Suprapubic skin (tissue), 4 donors: ENCODE measurements at places on chromosomes 7 and 10.
A peak's percentile ranks its signal among the peaks of the same experiment; 100 is the strongest.

GRCh38 chr7:8382004-8382730, 51.2 kb upstream of the NXPH1 start:
- DNase-seq = no peak

DNA sequence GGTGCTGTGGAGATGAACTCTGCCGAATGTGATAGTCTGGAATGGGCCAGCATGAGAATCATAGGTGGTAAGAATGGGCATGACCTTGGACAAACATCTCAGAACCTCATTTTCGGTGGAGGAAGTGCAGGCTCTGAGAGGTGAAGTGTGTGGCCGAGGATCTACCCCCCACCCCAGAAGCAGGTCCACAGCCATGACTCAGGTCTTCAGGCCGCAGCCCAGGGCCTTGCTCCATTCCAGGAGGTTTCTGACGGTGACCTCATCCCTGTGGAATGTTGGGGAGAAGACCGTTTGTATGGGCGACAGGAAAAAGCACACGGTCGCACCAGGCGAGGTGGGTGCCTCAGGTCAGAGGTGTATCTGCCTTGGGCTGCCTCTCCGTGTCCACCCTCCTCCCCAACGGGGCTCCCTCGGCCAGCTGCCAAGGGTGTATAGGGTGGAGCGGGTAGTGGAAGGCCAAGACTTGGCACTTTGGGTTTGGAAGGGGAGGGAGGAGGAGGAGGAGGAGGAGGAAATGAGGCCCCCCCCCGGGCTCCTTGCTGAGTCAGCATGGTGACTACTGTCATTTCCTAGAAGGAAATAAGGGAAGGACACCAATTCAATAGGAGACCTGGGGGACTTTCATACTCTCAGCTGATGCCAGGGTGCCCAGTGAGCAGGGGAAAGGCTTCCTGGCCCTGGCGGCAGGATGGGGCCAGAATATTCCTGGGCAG, 168.0 kb upstream of the RHEB start:
- DNase-seq = peak; percentile 87

GRCh38 chr10:126101736-126102135, 205.4 kb downstream of the FANK1 start:
- DNase-seq = no peak

DNA sequence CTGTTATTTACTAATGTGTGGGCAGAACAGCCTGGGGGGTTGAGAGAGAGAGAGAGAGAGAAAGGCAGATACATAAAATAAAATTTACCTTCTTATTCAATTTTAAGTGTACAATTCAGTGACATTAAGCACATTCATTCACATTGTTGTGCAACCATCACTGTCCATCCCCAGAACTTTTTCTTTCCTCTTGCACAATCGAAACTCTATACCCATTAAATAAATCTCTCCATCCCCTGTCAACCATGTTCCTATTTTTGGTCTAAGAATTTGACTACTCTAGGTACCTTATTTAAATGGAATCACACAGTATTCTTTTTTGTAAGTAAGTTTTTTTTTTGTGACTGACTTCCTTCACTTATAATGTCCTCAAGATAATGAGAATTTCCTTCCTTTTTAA, 181.6 kb downstream of the SND1 start:
- DNase-seq = no peak

- DNase-seq = no peak
These were observed 585.9 kb downstream of the PTPRN2 start for GRCh38 chr7:158001621-158002320.

DNA sequence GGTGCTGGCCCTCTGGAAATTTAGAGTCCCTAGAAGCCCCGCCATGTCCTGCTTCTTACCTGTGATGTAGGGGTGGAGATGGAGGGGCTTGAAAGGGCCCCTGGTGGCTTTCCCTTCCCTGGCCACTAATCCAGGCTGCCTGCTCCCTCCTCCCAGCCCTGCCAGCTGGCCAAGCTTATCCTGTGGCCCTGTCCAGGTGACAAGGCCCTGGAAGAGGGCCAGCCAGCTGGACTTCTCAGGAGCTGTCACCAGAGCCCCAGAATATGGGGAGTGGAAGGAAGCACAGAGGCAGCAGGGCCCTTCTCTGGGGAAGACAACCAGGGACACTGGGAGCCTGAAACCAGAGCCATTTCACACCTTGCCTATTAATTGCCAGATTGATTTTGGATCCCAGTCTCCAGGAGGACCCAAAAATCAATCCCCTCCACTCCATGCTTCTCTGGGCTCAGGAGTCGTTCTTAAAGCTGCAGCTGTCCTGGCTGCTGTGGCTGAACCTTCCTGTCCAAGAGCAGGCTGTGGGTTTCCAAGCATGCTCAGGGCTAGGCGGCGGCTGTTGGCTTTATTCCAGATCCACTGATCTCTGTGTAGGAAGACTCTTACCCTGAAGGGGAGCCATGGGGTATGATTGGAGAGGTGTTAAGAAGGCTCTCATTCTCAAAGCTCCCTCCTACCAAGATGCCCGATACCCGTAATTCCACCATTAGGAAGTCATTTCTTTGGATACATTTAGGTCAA, 52.6 kb upstream of the PCBD1 start:
- no peak for DNase-seq

- DNase-seq = no peak
These were observed 648.3 kb upstream of the PHF14 start for GRCh38 chr7:10325395-10325794.

- no peak for DNase-seq
These were observed 203.0 kb downstream of the CCSER2 start for GRCh38 chr10:84531396-84531795.

GRCh38 chr7:13851736-13852135, 137.7 kb downstream of the ETV1 start:
- no peak for DNase-seq

DNA sequence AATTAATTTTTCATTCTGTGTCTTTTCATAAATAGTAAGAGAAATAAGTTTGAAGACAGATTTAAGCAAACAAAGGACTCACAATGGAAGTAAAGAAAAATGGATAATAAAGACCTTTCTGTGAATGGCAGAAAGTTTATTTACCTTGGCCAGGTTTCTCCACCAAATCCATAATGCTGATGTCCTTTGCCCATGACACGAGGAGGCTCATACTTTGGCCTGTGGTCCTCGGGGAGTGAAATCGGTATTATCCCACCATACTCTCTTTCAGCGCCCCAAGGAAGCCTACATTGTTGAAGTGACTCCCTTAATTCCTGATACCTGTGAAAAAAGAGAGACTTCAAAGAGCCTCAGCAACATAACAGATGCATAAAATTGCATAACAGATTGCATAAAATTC, 43.1 kb upstream of the CYCS start:
- no peak for DNase-seq

DNA sequence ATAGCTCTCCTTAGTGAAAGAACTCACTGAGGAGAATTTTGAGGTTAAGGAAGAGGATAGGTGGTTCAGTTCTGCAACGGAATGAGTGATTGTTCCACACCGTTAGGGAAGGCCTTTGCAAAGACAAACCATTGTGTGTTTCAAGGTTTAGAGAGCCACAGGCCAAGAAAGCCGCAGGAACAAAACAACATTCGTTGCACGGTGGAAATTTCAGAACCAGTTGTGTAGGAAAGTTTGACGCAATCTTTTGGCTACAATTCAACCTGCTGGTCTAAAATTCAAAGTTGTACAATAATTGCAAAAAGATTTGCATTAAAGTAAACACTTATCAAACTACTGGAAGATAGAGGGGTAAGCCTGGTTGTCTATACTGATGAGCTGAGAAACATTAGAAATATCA, 91.4 kb downstream of the FAM107B start:
- no peak for DNase-seq

GRCh38 chr7:82110146-82110840, 333.3 kb downstream of the CACNA2D1 start:
- DNase-seq = no peak

GRCh38 chr10:133295426-133296320, 13.0 kb downstream of the TUBGCP2 start:
- DNase-seq = no peak

GRCh38 chr10:74557098-74557497, 269.3 kb upstream of the KAT6B start:
- DNase-seq = no peak

- DNase-seq = no peak
These were observed 14.3 kb downstream of the CPED1 start for GRCh38 chr7:121002757-121003200.

GRCh38 chr7:95501261-95501832, 15.6 kb downstream of the ASB4 start:
- DNase-seq = no peak

DNA sequence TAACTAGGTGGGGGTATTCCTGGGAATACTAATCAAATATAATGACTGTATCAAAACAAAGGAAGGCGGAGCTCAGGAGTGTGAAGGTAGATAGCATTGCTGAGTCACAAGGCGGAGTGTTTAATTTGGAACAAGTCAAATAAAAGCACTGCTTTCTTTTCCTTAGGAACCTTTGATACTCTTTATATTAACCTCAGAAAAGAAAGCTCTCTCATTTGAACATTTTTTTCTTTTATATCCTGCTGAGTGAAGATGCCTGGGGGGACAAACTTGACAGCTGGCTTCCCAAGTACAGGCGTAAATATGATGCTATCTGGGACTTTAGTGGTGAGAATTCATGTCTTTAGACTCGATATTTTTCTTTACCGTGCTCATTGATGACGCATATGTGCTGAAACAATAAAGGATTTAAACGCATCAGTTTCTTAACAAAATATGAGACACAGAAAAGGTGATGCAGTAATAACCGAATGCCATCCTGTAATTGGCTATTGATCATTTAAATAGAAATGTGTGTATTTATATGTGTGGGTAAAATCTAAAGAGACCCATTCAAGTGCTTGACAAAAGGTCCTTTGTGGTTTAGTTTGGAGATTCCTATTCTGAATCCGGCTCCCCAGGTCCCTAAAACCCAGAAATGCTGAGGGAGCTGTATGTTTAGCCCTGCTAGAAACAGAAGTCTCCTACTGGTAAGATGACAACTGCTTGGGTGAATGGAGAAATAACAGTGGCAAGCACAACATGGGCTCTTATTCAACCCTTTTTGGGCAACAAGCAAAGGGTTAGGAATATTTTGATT, 102.7 kb downstream of the PRTFDC1 start:
- DNase-seq = no peak

- no peak for DNase-seq
These were observed 1.8 kb upstream of the PFKFB3 start for GRCh38 chr10:6200734-6201515.

DNA sequence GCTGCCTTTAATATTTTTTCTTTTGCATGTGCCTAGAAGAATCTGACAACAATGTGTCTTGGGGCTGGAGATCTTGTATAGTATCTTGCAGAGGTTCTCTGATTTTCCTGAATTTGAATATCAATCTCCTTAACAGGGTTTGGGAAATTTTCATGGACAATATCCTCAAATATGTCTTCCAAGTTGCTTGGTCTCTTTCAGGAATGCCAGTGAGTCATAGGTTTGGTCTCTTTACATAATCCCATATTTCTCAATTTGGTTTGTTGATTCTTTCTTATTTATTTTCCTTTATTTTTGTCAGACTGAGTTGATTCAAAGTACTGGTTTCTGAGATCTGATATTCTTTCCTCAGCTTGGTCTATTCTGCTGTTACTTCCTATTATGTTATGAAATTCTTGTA, 208.7 kb upstream of the GLI3 start:
- no peak for DNase-seq

DNA sequence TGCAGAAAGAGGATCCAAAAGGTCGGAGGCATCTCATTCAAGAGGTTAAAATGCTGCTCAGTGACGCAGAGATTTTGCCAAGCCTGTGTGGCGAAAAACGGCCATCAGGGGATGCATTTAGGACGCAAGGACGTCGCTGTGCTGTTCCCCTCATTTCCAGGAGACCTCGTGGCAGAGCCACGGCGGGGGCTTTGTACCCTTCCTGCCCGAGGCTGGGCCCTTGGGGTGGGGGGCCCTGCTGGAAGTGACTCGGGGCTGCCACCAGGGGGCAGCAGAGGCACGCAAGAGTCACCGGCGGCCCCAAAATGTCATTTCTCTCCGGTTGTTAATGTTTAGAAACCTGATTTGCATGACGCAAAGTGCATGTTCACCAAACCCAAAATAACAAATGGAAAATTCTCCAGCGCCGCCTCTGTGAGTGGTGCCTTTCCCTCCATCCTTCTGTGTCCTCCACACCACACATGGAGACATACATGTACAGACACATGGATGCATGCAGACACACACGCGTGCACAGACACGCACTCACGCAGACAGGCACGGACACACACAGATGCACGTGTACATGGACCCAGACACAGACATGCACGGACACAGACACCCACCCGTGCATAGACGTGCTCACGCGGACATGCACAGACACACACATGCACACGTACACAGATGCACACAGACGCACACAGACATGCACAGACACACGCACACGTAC, 51.0 kb upstream of the NKX6-2 start:
- peak; percentile 33 for DNase-seq

DNA sequence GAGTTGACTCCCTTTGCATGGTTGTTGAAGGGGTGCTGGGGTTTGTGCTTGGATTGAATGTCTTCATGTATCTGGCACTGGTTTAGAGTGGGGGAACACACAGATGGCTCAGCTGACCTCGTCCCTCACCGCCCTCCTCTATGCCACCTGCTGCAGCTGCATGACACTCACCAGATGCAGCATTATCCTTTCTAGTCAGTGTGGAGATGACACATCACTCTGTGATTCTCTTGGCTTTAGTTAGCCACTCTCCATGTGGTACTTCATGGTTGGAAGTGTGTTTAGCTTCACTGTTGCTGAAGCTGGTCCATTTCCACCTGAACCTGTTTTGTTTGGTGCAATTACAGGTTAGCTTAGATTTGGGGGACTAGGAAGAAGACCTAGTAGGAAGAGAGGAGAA, 56.3 kb upstream of the BMPER start:
- no peak for DNase-seq

DNA sequence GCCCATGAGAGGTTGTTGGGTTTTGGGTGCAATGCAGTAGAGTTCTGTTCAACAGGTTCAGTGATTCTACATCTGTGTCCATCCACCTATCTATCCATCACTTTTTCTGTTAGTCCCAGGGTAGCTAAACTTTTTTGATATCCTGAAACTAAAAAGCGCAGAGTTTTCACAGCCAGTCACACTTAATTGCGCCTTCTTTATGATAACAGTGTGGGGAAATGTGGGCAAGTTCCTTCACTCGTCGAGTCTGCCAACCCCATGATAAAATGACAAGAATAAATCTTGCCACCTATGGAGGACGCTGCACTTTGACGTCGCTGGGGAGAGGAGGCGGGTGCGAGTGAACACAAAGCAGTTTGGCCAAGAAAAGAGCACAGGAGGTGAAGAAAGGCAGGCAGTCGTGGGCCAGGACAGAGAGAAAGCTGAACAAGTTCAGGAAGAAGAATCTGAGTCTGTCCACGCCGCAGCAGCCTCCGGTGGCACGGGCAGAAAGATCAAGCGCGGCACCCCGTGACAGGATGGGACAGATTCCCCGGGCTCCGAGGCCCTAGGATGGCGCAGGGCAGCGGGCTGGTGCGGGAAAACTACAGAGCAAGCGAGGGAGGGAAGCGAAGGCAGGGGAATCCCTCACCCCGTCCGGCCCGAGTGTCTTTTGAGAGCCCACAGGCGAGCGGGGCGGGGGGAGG, 9.2 kb downstream of the SP8 start:
- DNase-seq = no peak

DNA sequence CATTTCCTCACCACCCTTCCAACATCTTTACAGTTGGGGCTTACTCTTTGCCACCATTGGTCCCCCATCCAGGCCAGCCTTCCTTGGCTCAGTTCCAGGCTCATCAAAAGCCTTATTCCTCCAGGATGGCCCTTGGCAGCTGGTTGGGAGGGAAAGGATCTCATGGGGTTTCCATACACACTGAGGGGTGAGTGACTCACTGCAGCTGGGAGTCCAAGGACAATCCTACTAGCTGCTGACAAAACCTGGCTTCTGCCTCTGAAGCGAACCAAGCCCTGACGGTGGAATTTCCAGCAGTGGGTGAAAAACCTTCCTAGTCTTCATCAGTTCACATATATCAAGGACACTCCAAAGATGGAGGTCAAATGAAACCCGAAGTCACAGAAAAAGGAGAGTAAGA, 22.9 kb downstream of the CRHR2 start:
- no peak for DNase-seq
